ENCODE measurements at places on chromosomes 3 and 15.

DNA sequence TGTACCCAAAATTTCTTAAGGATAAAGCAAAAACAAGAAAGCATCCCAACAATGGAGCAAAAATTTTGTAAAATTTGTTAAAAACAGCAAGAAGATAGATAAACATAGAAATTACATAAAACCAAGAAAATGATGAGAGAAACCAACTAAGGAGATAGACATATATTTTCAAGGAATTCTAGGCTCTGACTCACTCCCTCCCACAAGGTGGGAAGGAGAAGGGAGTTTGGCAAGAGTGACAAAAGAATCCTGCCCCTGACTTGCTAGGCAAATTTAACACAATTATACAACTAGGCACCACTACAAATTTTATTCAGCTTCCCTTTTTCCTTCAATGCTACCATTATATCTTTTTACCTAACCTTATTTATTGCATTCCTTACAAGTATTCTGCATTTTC is 70.9 kb downstream of the MYO9A start:
- no peak for DNase-seq

- no peak for DNase-seq
Measured at GRCh38 chr15:71889385-71889784, 79.0 kb downstream of the NR2E3 start.

GRCh38 chr3:152402695-152403451 is 134.1 kb downstream of the MBNL1 start:
- DNase-seq, result no peak

GRCh38 chr3:56025326-56025725 is 442.9 kb downstream of the ERC2 start:
- no peak for DNase-seq

GRCh38 chr3:132749786-132750185 is 27.6 kb upstream of the NPHP3 start:
- DNase-seq, result no peak
